Activated CD8-positive, alpha-beta T cell treated with anti-CD3 and anti-CD28 coated beads, Interleukin-2, amount 10 ng/mL, durations not matched to agents 7 days and 5 days (primary cell): ENCODE measurements at places on chromosomes 1 and 21. TPM values are rescaled to one million over a fixed set of nuclear protein-coding genes. Genes with fewer than 3 reads are reported as not detected.

DNA sequence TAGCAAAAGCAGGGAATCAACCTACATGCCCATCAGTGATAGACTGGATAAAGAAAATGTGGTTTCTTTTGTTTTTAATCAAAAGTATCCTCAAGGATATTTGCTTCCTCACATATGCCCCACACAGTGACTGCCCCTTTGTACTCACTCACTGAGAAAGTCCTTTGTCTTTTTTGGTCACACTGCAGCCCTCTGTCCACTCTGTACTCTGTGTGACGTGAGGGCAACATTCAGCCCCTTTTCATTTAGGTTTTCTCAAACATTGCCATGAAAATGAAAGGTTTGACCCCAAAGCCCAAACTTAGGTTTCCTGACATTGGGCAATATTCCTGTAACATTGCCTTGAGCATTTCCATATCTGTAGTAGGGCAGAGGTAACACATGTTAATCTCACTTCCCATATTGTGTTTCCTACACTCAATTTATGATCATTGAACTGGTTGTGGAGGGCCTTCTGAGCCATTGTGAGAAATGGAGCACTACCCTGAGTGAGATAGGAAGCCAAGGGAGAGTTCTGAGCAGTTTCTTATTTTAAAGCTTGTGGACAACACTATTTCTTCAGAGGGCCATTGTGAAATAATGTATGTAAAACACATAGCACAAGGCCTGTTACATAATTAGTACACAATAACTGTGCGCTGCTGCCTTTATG is 501.9 kb upstream of the C1orf87 start:
- DNase-seq: no peak

- no peak for DNase-seq
Measured at GRCh38 chr1:36389999-36390398, 4.3 kb upstream of the STK40 start.

Gene RNU1-2
- total RNA-seq: 2,232 TPM

Gene CELA3A
- total RNA-seq: not detected

Gene C1orf116
- total RNA-seq: not detected

- DNase-seq: peak; percentile 18
Measured at GRCh38 chr21:46549650-46550049, 55.2 kb downstream of the S100B start.
